Aorta (tissue), 5 donors: ENCODE measurements at places on chromosomes 11 and 22. TPM values are rescaled to one million over a fixed set of nuclear protein-coding genes. Genes with fewer than 3 reads are reported as not detected.

The PAK1 gene
- 27.0 TPM for total RNA-seq

The OR10D3 gene
- total RNA-seq = not detected

The P2RY6 gene
- 12.0 TPM for total RNA-seq

The CLDN25 gene
- total RNA-seq = not detected

The PRR33 gene
- total RNA-seq = not detected

DNA sequence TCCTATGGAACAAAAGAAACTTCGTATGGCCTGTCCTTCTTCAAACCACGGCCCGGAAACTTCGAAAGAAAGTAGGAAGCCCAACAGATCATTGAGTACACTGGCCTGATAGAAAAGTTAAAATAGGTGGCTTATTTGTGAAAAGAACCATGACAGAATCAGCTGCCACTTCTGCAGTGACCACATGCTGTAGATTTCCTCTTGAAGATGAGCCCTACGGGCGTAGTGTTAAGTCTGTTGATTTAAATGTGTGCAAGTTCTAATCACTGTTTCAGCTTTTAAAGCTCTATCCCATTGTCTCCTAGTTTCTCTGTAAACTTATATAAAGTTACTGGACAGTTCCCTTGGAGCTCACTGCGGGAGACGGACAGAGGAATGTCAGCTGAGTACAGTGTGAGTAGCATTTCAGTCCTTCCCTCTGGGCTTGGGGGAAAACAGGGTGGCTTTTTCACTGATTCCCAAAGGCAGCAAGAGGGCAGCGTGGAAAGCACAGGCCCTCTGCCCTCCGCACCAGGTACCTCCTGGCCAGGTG is 17.8 kb downstream of the SAMM50 start:
- no peaks in the 10 kb centered on the region for H3K27me3 ChIP-seq
- DNase-seq = no peak
- peaks cover 3% of the 10 kb centered on the region for H3K36me3 ChIP-seq
- H3K27ac ChIP-seq = no peak overlapping the region
- no peaks in the 10 kb centered on the region for H3K4me1 ChIP-seq
- no peak overlapping the region for H3K4me3 ChIP-seq

DNA sequence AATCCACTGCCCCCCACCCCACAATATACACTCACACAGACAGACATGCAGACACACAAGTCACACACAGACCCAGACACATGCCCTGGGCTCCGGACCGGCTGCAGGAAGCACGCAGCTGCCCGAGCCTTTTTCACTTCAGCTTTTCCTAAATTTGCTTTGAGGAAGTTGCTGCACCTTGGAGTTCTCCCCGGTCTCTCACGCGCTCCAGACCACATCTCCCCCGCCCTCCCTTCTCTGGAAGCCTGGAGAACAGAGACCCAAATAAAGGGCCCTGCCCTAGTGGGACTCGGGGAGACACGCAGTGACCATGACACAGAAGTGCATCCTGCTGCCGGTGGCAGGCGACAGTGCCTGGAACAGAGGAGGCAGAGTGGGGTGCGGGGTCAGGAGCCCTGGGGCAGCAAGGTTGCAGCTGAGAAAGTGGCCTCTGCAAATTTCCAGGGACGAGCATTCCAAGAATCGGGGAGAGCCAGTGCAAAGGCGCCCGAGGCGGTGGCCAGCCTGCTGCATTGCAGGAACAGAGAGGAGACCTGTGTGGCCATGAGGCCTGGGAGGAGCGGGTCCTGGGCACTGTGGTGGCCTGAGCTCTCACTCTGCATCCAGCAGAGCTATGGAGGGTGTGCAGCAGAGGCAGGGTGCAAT is 19.1 kb downstream of the RPL3 start:
- no peaks in the 10 kb centered on the region for H3K4me1 ChIP-seq
- no peak overlapping the region for H3K27ac ChIP-seq
- H3K4me3 ChIP-seq = no peak overlapping the region
- DNase-seq = peak; percentile 89
- no peaks in the 10 kb centered on the region for H3K36me3 ChIP-seq

GRCh38 chr22:36191106-36191836 is 10.3 kb downstream of the APOL4 start:
- H3K27ac ChIP-seq = no peak overlapping the region
- H3K4me1 ChIP-seq = no peaks in the 10 kb centered on the region
- no peaks in the 10 kb centered on the region for H3K36me3 ChIP-seq
- no peaks in the 10 kb centered on the region for H3K27me3 ChIP-seq

- no peaks in the 10 kb centered on the region for H3K27me3 ChIP-seq
- no peak overlapping the region for H3K4me3 ChIP-seq
- no peak for DNase-seq
These were observed 626 bp upstream of the LIMK2 start for GRCh38 chr22:31211482-31211861.

DNA sequence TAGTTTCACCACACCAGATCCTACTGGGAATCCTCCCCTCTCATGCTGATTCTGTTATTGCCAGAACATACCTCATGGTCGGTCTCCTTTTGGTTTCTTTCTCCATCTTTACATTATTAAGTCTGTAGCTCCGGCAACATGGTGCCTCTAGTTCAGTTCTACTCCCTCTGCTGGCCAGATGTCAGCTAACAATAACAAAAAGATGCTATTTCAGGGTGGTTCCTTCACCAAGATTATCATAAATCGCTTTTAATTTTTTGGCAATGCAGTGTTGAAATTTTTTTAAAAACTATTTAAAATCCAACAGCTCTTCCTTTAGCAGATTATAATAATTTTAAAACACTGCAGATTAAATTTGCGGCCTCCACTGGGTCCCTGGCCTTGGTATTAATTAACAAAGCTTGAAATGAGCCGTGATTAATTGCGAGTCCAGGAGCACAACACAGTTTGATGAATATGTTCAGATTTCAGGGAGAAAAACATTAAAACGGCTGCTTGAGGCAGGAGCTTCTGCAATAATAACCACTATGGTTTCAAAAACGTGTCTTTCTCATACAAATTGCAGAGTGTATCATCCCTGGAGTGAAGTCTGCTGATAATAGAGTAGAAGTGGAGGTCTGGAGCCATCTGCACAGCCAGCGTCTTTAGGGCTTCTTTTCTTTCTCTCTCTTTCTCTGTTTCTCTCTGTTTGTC is 492.9 kb upstream of the KIRREL3 start:
- no peaks in the 10 kb centered on the region for H3K36me3 ChIP-seq
- no peak for DNase-seq
- H3K27ac ChIP-seq = no peak overlapping the region
- H3K27me3 ChIP-seq = no peaks in the 10 kb centered on the region

DNA sequence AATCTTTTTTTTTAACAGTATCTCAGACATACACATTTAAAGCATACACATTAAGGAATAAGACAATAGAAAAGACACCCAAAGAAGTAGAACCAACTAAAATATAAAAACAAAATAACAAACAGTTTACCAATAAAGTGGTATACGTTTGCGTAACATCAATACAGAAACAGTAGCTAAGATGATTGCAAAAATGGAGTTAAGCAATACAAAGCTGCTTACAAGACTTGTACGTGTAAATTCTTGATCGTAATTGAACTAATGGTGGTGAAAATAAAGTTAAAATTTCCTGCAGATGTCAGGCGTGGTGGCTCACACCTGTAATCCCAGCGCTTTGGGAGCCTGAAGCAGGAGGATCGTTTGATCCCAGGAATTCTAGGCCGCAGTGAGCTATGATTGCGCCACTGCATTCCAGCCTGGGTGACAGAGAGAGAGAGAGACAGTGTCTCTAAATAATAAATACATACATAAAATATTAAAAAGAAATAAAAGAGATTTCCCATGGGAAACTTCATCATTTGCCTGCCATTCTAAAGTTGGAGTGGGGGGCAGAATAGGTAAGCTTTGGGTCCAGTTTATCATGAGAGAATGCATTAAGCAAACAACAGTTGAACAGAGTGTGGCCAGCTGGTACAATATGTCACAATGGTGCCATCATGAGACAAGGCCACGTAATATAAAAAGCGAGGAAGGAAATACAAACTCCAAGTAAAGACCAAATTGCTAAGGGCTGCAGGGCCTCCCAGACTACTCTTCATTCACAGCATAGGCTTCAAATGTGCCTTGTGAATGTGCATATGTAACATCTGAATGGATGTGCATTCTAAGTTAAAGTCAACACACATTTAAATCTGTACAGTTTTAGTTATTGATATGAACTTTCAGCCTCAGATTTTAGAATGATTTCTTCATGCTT is 38.9 kb upstream of the EED start:
- H3K4me1 ChIP-seq = no peaks in the 10 kb centered on the region
- no peaks in the 10 kb centered on the region for H3K36me3 ChIP-seq
- H3K27me3 ChIP-seq = no peaks in the 10 kb centered on the region
- no peak overlapping the region for H3K4me3 ChIP-seq
- DNase-seq = no peak

DNA sequence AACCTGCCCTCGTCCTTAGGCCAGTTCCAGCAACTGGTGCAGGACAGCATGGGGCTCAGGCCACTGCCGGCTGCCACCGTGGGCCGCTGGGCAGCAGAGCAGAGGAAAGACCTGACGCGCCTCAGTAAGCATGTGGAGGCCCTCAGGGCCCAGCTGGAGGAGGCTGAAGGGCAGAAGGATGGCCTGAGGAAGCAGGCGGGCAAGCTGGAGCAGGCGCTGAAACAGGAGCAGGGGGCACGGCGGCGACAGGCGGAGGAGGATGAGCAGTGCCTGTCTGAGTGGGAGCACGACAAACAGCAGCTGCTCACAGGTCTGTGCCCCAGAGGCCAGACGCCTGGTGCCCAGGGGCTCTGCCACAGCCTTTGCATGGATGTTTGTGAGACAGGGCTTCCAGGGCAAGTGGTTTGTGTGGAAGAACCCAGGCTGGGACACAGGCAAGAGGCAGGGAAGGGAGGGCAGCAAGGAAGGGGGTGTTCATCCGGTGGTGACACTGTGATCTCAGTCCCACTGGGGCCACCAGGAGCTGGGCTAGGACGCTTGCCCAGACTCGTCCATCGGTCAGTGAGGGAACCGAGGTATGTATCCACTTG is 13.9 kb downstream of the CCDC157 start:
- H3K4me1 ChIP-seq = no peaks in the 10 kb centered on the region
- H3K27ac ChIP-seq = no peak overlapping the region
- no peaks in the 10 kb centered on the region for H3K27me3 ChIP-seq
- no peaks in the 10 kb centered on the region for H3K36me3 ChIP-seq
- DNase-seq = no peak

DNA sequence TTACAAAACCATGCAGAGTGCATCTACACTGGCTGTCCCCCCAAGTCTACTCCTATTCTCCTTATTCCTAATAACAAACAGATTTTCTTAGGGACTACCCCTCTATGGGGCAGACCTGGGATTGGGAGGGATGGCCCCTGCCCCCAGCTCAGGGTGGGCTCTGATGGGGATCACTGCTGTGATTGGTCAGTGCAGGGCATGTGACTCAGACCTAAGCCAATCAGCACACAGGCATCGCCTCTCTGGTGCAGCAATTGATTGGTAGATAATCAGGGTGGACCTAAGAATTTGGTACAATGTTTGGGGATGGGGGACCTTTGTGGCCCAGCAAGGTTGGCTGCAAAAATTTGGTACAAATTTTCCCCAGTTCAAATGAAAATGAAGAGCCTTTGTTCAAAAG is 57.2 kb upstream of the SHANK2 start:
- H3K27ac ChIP-seq = no peak overlapping the region
- no peaks in the 10 kb centered on the region for H3K4me1 ChIP-seq
- no peak overlapping the region for H3K4me3 ChIP-seq
- peak; percentile 23 for DNase-seq
- H3K27me3 ChIP-seq = no peaks in the 10 kb centered on the region

DNA sequence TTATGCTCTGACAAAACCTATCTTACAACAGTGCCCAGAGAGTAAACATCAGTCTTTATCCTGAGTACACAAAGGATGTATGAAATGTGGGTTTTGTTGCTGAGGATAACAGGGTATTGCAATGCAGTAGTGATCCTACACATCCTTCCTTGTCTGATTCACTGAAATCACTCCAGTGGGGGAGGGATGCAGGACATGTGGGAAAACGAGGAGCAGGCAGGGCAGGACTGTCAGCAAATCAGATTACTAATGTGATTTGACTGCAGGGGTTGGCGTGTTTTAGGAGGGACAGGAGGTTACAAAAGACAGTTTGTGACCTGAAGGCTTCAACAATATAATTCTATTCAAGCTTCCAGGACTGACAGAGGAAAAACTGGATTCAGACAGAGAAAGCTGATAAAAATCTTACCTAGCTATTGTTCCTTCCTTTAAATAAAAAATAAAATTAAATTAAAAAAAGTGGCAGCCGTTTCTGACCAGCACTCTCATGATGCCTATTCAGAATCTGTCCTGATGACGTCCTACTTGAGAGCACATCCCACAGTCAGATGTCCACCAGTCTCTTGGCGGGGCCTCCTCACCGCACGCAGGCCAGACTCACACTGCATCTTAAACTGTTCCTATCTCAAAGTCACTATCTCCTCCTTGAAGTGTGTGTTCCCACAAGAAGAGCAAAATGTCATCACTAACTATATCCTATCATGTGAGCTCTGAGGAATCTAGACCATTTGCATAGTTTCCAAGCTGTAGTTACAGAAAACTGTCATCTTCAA is 50.6 kb upstream of the MN1 start:
- DNase-seq = no peak
- H3K27me3 ChIP-seq = no peaks in the 10 kb centered on the region
- no peaks in the 10 kb centered on the region for H3K4me1 ChIP-seq
- H3K4me3 ChIP-seq = no peak overlapping the region
- peaks cover 11% of the 10 kb centered on the region for H3K36me3 ChIP-seq
